Endodermal cell (in vitro differentiated cells): ENCODE measurements at places on chromosomes 11 and 22. TPM values are rescaled to one million over a fixed set of nuclear protein-coding genes. Genes with fewer than 3 reads are reported as not detected.

The GAL3ST1 gene
- total RNA-seq = 21.7 and 26.4 TPM in 2 replicates

The MS4A12 gene
- total RNA-seq = not detected in 2 replicates

The LINC01488 gene
- not detected in 2 replicates for total RNA-seq

The CDC42BPG gene
- 12.3 and 12.6 TPM in 2 replicates for total RNA-seq

The PATE4 gene
- not detected in 3 replicates for total RNA-seq

The TEX54 gene
- 0.87 TPM in 1 of 3 replicates, not detected in the others for total RNA-seq

The OR51I1 gene
- total RNA-seq = not detected in 3 replicates

The DEUP1 gene
- total RNA-seq = 0.29 to 0.35 TPM in 2 of 3 replicates, not detected in the other

The MUC5AC gene
- total RNA-seq = not detected in 3 replicates

The TBX10 gene
- not detected in 2 replicates for total RNA-seq

The FADS1 gene
- total RNA-seq = 138 to 146 TPM (median 139 TPM) in 3 replicates

The USH1C gene
- total RNA-seq = 0.95 and 1.5 TPM in 2 replicates

The CNGA4 gene
- 4.3 and 4.9 TPM in 2 replicates for total RNA-seq

The SCGB1C1 gene
- not detected in 2 replicates for total RNA-seq

The SYCE3 gene
- total RNA-seq = 0.70 TPM in 1 of 2 replicates, not detected in the other

The TFIP11 gene
- total RNA-seq = 24.0 to 28.9 TPM (median 27.1 TPM) in 3 replicates

The FOLR1 gene
- total RNA-seq = 13.8 to 15.1 TPM (median 14.4 TPM) in 3 replicates

The C11orf86 gene
- total RNA-seq = not detected in 3 replicates

The CHRNA10 gene
- 1.8 TPM in 2 replicates for total RNA-seq

The SLC43A1 gene
- 7.1 to 9.1 TPM (median 7.4 TPM) in 3 replicates for total RNA-seq

The CHEK2 gene
- 64.3 and 67.5 TPM in 2 replicates for total RNA-seq

The CRYBA4 gene
- not detected in 2 replicates for total RNA-seq

The OR8G5 gene
- total RNA-seq = 0.18 TPM in 1 of 2 replicates, not detected in the other

The MPZL2 gene
- 3.2 and 3.3 TPM in 2 replicates for total RNA-seq

The OR10A2 gene
- total RNA-seq = not detected in 2 replicates

The VSTM5 gene
- total RNA-seq = 0.41 and 0.75 TPM in 2 replicates

The ZFTA gene
- 33.6 and 38.0 TPM in 2 replicates for total RNA-seq

The OR56A1 gene
- 0.14 and 0.31 TPM in 2 replicates for total RNA-seq

The CD3D gene
- not detected in 3 replicates for total RNA-seq

The TENM4 gene
- 68.2 to 85.4 TPM (median 78.1 TPM) in 3 replicates for total RNA-seq

The PRRG4 gene
- total RNA-seq = 1.2 to 3.7 TPM (median 3.5 TPM) in 3 replicates

The DEPDC7 gene
- total RNA-seq = 7.2 and 7.7 TPM in 2 replicates

The HBG1 gene
- not detected in 3 replicates for total RNA-seq

The CRYBB3 gene
- total RNA-seq = 0.36 and 0.97 TPM in 2 replicates

The FGF19 gene
- total RNA-seq = 0.29 and 0.37 TPM in 2 replicates

The OR5B21 gene
- total RNA-seq = not detected in 2 replicates

The STIP1 gene
- total RNA-seq = 251 and 257 TPM in 2 replicates

The TNNT3 gene
- total RNA-seq = not detected in 3 replicates

The MMP13 gene
- not detected in 2 replicates for total RNA-seq

The RAB39A gene
- total RNA-seq = 4.6 and 4.8 TPM in 2 replicates

The LGALS12 gene
- 6.7 to 11.5 TPM (median 8.1 TPM) in 3 replicates for total RNA-seq

The MMP12 gene
- not detected in 3 replicates for total RNA-seq

The XKR3 gene
- not detected in 2 replicates for total RNA-seq

The MMP7 gene
- total RNA-seq = not detected in 3 replicates

The GRAP2 gene
- total RNA-seq = 0.84 and 0.92 TPM in 2 replicates

The OR6A2 gene
- 0.09 to 0.21 TPM (median 0.16 TPM) in 3 replicates for total RNA-seq

The C11orf16 gene
- total RNA-seq = not detected in 2 replicates

The MED15 gene
- total RNA-seq = 45.3 to 61.4 TPM (median 60.6 TPM) in 3 replicates

The CRACR2B gene
- 26.5 and 28.1 TPM in 2 replicates for total RNA-seq

The LRRC56 gene
- 3.0 to 4.0 TPM (median 3.4 TPM) in 3 replicates for total RNA-seq
